ENCODE measurements at places on chromosomes 7 and 10. TPM values are rescaled to one million over a fixed set of nuclear protein-coding genes. Genes with fewer than 3 reads are reported as not detected.

- DNase-seq = no peak
- H3K4me3 ChIP-seq = no peak overlapping the region
- H3K27me3 ChIP-seq = no peaks in the 10 kb centered on the region
- H3K4me1 ChIP-seq = peaks cover 33% of the 10 kb centered on the region
- H3K36me3 ChIP-seq = no peaks in the 10 kb centered on the region
- no peak overlapping the region for H3K27ac ChIP-seq
Measured at GRCh38 chr7:42351316-42351935, 114.4 kb upstream of the GLI3 start.

DNA sequence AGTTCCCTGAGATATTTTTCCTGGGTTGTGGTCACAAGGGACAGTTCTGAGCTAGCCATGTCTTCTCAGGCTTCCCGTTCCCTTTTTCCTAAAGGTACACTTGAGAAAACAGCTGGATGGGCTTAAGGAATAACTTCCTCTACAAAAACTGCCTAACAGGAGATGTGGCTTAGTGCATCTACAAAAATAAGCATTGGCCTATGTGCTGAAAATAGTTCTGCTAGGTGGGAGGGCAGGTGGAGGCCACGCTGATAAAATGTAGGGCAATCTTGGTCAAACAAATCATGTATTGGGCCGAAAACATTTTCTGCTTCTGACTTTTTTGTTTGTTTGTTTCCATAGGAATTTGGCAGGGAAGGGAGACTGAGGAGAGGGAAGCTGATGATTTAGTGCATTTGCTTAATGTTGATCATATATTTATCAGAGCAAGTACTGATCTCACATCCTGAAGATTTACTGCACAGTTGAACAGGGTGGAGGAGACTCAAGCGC lies 409.4 kb upstream of the FZD8 start:
- H3K27ac ChIP-seq = peak overlapping the region; percentile 81
- no peak overlapping the region for H3K4me3 ChIP-seq
- DNase-seq = no peak
- no peaks in the 10 kb centered on the region for H3K4me1 ChIP-seq
- no peaks in the 10 kb centered on the region for H3K36me3 ChIP-seq

DNA sequence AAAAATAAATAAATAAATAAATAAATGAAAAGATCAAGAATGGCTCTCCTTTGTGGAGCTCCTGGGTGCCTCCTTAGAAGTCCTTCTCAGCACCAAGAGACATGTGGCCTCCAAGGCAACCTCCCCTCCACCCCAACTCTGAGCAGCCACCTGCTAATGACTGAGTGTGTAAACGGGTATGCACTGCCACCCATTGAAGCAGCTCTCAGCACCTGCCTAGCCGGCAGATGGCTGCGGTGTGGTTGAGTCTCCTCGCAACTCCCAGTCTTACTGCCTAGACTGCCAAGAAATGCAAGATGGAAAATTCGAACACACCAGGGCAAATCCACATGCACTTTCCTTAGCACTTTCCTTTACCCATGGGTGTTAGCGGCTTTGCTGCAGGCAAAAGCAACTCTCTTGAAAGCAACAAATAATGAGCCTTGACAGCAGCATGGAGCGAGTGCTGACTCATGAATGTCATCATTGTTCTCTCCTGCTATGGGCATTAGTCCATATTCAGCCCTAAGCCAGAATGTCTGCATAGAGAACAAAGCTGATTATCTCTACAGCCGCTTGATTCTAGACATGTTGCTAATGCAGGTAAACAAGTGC lies 913.9 kb upstream of the AUTS2 start:
- peak overlapping the region; percentile 79 for H3K27ac ChIP-seq
- H3K4me3 ChIP-seq = peak overlapping the region; percentile 10
- H3K36me3 ChIP-seq = no peaks in the 10 kb centered on the region
- peak; percentile 19 for DNase-seq

DNA sequence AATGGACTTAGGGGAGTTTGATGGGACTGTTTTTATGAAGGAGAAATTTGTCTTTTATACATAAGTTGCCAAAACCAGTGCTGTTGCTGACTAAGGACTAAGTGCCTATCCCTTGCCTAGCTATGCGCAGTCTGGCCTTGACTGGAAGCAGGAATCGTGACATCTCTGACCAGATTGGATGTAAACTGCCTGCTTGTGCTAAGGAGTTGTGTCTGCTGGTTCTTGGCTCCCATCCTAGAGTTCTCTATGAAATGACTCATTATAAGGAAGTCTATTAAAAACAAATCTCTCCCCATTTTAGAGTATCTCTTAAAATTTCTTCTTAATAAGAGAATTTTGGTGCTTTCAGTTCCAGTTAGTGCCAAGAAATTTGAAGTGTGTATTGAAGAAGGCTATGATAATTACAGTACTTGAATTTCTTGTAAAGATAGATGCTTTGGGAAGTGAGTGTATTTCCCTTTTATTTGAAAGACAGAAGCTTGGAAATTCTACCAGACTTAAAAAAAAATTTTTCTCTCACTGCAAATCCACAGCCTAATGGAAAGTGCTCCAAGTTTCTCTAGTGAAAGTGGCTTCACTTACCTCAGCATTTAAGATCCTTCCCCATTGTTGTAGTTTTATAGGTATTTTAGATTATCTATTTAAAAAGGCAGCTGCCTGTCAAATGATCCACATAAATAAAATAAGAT lies 77.6 kb downstream of the BICC1 start:
- no peak overlapping the region for H3K4me3 ChIP-seq
- no peak overlapping the region for H3K27ac ChIP-seq
- H3K4me1 ChIP-seq = no peaks in the 10 kb centered on the region
- peaks cover 5% of the 10 kb centered on the region for H3K36me3 ChIP-seq

Gene CALHM3
- total RNA-seq = not detected

Gene HPSE2
- not detected for total RNA-seq

Gene BLVRA
- total RNA-seq = 31.3 TPM

DNA sequence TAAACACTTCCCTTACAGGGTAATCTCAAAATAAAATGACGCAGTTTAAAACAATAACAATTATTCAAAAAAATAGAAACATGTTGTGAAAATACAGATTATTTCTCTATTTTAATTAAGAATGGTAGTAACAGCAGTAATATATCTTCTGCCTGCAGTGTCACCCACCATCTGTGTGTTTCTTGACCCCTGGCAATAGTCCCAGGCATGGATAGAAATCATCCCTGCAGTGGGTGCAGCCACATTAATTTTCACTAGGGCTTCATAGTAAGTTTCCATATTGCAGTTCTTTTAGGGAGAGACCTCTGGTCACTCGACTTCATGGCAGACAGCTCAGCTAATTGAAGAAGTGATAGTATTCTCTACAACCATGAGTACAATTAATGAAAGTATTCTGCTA lies 470.1 kb upstream of the TEX47 start:
- DNase-seq = no peak
- H3K27me3 ChIP-seq = peaks cover 3% of the 10 kb centered on the region
- no peaks in the 10 kb centered on the region for H3K36me3 ChIP-seq
- no peaks in the 10 kb centered on the region for H3K4me1 ChIP-seq

- peaks cover 2% of the 10 kb centered on the region for H3K27me3 ChIP-seq
- H3K4me1 ChIP-seq = peaks cover 10% of the 10 kb centered on the region
- DNase-seq = peak; percentile 85
- H3K4me3 ChIP-seq = no peak overlapping the region
Measured at GRCh38 chr10:131885391-131886165, 15.2 kb upstream of the PPP2R2D start.

Gene CDK1
- 94.7 TPM for total RNA-seq

Gene PPP1R9A
- total RNA-seq = 22.7 TPM

GRCh38 chr7:128697302-128697905 lies 25.3 kb downstream of the GARIN1A start:
- H3K4me3 ChIP-seq = peak overlapping the region; percentile 90
- H3K27me3 ChIP-seq = peaks cover 51% of the 10 kb centered on the region
- DNase-seq = peak; percentile 63
- no peaks in the 10 kb centered on the region for H3K36me3 ChIP-seq

Gene DNAJC12
- total RNA-seq = 4.1 TPM

DNA sequence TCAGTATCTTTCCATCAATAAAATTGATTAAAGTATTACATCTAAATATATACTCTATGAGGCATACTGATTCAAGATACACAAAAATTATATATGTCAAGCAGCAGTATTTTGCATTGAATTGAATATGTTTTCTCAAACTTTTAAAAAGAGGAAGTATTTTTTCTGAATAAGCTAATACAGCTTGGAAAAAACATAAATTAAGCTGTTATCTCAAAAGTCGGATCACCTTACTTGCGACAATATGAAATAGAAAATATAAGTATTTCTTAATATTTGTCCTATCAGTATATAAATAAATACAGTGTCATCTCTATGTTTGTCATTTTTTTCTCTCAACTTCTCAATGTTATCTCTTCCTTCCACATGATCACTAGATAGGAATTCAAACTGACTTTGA lies 139.3 kb downstream of the MBL2 start:
- DNase-seq = no peak
- no peaks in the 10 kb centered on the region for H3K36me3 ChIP-seq
- H3K4me1 ChIP-seq = peaks cover 12% of the 10 kb centered on the region
- H3K27me3 ChIP-seq = no peaks in the 10 kb centered on the region
- no peak overlapping the region for H3K27ac ChIP-seq

Gene INMT
- 0.34 TPM for total RNA-seq

Gene CFAP46
- 4.4 TPM for total RNA-seq

Gene OR13A1
- not detected for total RNA-seq

Gene PTPRN2
- total RNA-seq = 32.2 TPM

Gene RADIL
- 13.8 TPM for total RNA-seq

DNA sequence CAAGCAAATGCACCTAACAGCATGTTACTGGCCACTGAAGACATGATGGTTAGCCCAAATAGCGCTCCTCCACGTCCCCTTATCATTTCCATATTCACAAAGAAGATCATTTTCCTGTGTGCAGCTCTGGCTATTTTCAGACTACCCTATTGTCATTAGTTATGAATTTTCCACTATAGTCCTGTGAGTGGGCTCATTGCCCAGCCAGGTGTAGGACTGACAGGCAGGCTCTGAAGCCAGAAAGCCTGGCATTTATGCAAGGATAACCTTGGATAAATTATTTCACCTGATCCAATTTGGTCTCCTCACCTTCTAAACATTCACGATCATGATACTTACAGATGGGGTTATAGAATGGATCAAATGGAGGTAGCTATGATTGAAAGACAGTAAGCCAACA lies 104.6 kb downstream of the C10orf90 start:
- H3K4me1 ChIP-seq = peaks cover 51% of the 10 kb centered on the region
- H3K27me3 ChIP-seq = no peaks in the 10 kb centered on the region
- H3K27ac ChIP-seq = no peak overlapping the region
- H3K36me3 ChIP-seq = no peaks in the 10 kb centered on the region
- DNase-seq = no peak
- H3K4me3 ChIP-seq = no peak overlapping the region

GRCh38 chr7:29499932-29500331 lies 63.7 kb upstream of the PRR15 start:
- H3K36me3 ChIP-seq = no peaks in the 10 kb centered on the region
- H3K4me3 ChIP-seq = no peak overlapping the region
- no peak for DNase-seq
- no peak overlapping the region for H3K27ac ChIP-seq
- H3K27me3 ChIP-seq = no peaks in the 10 kb centered on the region
- H3K4me1 ChIP-seq = peaks cover 3% of the 10 kb centered on the region

DNA sequence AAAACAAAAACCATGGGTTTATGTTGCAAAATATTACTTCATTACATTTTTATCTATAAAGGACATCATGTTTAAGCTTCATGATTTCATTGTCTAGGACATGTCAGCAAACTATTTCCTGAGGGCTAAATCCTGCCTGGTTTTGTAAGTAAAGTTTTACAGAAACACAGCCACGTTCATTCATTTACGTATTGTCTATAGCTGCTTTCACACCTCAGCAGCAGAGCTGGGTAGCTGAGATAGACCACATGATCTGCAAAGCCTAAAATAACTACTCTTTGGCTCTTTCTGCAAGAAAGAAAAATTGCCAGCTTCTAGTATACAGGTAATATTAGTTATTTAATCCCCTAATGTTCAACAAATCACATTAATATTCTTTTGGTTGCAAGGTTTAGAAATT lies 12.7 kb upstream of the PIP4K2A start:
- no peak for DNase-seq
- H3K27me3 ChIP-seq = peaks cover 6% of the 10 kb centered on the region
- H3K36me3 ChIP-seq = no peaks in the 10 kb centered on the region
- H3K27ac ChIP-seq = no peak overlapping the region
- H3K4me3 ChIP-seq = no peak overlapping the region
- H3K4me1 ChIP-seq = no peaks in the 10 kb centered on the region

DNA sequence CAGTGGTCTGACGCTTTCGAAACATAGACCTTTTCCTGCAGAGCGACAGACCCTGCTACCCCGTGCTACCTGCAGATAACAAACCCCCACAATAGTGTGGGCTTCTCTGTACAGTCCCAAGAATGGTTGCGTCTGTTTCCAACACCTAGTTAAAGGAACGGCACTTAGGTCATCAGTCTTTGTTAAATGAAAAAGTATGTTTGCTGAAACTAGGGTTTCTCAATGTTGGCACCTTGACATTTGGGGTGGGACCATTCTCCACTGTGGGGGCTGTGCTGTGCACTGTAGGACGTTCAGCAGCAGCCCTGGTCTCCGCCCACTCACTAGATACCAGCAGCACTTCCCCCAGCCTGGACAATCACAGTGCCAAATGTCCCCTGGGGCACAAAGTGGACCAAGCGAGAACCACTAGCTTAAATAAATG lies 13.7 kb downstream of the TECTB start:
- H3K36me3 ChIP-seq = no peaks in the 10 kb centered on the region
- no peak overlapping the region for H3K27ac ChIP-seq
- peaks cover 24% of the 10 kb centered on the region for H3K4me1 ChIP-seq
- H3K4me3 ChIP-seq = no peak overlapping the region

Measured in neural crest cell (in vitro differentiated cells).